Adrenal gland (tissue), 19 donors: ENCODE measurements at places on chromosomes 13 and 19. TPM values are rescaled to one million over a fixed set of nuclear protein-coding genes. Genes with fewer than 3 reads are reported as not detected.

KLHL1 gene
- not detected for total RNA-seq

DNA sequence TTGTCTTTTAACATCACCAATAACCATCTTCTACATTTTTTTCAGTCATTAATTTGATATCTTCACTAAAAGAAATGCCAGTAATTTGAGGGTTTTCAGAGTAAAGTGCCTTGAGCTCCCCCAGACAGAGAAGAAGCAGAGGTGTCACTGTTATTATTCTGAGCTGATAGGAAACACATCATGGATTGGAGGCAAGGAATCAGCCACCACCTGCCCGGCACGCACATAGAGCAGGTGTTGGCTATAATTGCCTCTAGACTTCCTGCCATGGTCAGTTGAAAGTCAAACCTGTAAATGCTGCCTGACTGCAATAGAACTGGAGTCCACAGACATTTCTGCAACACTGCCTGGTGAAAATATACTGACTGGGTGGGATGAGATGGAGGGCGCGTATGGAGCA is 776.6 kb downstream of the UQCRFS1 start:
- no peak for DNase-seq

DNA sequence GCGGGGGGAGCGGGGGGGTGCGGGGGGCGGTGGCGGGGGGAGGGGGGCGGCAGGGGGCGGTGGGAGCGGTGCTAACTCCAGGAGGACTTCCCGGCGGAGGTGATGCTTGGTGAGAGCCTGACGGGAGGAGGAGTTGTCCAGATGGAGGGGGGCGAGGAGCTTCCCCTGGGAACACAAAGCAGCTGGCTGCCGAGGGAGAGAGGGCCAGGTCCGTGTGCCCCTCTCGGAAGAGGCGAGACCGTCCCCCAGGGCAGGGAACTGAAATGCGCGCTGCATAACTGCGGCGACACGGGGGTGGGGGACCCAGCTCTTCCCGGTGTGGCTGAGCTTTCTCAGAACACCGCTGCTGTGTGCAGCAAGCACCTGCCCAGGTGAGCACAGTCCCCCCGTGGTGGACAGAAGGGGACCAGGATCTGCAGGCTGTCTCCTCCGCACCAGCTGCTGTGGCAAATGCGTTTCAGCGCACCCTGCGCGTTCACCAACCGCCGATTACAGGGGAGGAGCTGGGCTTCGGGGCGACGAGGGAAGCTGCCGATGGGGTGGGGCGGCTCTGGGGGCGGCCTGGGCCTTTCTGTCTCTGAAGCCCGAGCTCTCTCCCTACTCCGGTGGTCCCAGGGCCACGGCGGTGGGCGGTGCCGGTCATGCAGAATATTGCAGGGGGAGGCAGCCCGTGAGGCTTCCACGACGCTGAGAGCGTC is 54.7 kb upstream of the F7 start:
- DNase-seq, result no peak

DNA sequence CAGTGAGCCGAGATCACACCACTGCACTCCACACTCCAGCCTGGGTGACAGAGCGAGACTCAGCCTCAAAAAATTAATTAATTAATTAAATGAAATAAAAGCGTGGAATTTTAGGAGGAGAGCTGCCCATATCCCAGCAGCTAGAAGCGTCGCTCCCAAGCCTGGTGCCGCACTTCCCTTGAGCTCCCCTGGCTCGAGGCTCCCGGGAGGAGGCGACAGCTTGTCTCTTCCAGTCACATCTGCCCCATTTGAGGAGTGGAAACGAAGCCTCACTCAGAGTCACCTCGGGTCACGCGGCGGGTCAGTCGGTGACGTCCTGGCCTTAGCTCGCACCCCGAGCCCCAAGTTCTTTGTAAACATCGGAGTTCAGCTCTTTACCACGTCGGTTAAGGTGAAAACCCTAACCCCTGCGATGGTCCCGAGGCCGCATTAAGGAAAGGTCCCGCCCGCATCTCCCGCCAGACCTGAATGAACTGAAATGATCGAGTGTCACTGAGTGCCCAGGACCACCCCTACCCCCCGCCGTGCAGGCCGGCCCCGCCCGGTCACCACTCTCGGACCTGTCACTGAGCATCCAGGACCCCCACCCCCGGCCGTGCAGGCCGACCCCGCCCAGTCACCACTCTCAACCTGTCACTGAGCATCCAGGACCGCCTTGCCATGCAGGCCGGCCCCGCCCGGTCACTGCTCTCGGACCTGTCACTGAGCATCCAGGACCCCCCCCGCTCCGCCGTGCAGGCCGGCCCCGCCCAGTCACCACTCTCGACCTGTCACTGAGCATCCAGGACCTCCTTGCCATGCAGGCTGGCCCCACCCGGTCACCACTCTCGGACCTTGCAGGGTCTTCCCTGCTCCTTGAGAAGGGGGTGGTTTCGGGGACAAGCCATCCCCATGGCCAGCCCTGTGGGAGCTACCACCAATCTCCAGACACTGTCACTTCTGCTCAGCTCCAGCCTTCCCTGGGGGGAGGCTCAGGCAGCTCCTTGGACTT is 176.9 kb downstream of the KDM4B start:
- DNase-seq, result no peak
